GM03348 (cell line): ENCODE measurements at places on chromosomes 2 and 18.

DNA sequence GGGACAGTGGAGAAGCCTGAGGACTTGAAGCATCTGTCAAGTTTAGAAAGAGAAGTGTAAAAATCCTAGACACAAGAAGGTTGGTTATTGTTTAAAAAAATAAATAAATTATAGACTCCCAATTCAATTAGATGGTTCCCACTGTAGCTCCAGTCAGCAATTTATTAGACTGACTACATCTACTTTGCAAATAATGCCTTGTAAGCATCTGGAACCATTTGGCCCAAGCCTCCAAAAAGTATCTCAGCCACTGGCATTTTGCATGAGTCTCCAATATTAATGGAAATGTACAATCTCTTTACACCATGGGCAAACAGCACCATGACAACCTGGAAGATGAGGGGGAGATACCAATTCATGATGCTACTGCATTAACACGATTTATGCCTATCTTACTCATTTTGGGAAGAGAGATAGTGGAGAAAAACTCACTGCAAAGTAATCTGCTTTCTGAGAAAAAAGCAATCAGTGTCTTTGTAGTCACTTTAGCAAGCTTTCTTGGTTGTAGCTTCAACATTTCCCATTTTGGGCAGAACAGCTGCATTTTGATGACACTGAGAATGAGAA, 2.8 kb downstream of the NYAP2 start:
- no peak for DNase-seq

DNA sequence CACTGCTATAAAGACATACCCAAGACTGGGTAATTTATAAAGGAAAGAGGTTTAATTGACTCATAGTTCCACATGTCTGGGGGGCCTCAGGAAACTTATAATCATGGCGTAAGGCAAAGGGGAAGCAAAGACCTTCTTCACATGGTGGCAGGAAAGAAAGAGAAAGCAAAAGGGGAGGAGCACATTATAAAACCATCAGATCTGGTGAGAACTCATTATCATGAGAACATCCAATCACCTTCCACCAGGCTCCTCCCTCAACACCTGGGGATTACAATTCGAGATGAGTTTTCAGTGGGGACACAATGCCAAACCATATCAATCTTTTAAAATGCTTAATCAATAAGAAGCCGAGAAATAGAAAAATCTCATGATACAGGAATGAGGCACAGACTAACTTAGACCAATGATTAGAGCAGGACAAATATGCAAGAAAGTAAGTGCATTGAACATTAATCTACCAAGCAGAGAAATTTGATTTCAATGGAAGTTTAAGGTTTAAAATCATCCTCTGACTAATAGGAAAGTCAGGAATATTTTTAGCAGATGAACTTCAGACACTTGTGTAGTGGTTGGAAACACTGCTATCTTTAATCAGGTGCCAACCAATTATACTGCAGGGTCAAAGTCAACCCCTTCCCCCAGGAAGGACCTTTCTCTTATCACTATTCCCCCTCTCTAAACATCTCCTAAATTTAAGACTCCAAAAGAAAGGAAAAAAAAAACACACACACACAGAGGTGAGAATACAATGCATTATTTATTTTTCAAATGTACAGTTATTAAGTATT, 259.2 kb downstream of the IRS1 start:
- no peak for DNase-seq

DNA sequence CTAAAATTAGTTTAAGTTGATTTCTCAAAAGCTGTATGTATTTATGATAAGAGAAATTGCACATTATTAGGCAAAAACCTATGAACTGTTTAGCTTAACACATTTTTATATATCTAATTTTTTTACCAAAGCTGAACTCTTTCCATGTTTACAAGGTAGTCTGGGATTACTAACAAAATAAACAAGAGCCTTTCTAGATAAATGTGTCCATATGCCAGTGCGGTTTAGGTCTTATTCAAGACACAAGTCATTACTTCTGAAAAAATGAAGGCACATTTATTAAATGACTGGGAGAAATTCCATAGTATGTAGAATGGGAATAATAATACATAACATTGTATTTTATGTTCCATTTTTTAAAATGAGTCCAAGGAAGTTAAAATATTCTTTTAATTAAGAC, 82.0 kb downstream of the DPP4 start:
- no peak for DNase-seq

DNA sequence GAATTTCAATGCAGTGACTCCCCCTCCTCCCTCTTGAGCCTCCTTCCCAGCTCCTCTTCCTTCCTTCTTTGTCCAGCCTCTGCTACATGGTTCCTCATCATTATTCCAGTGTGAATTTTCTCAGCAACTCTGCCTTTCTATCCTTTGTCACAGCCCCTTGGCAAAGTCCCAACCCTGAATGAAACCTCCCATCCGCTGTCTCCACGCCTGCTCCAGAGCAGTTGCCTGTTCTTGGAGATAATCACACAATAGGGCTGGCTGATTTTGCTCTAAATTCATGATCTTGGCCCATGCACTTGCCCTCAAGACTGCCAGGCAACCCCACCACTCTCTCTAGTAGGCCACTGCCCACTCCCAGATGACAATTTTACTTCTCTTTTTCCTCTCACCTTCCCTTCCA, 61.4 kb downstream of the BCL2L11 start:
- DNase-seq, result no peak

- peak; percentile 20 for DNase-seq
These were observed 253.3 kb downstream of the EXOC6B start for GRCh38 chr2:72572501-72572900.

DNA sequence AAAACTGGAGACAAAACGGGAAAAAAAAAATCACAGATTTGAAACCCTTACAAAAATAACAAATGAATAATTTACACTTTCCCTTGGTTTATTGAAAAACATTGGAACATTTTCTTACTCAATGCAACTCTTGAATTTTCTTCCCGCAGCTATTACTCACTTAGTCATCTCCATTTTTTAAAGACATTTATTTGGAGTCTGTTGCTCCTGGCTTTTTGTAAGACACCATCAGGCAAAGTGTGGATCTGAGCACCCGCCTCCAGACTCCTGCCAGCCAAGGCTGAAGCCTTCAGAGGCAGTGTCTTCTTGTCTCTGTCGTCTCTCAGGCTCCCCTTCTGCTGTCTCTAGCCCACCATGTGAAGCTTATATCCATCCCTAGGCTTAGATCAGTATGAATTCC, 46.2 kb downstream of the TRIB2 start:
- peak; percentile 69 for DNase-seq

DNA sequence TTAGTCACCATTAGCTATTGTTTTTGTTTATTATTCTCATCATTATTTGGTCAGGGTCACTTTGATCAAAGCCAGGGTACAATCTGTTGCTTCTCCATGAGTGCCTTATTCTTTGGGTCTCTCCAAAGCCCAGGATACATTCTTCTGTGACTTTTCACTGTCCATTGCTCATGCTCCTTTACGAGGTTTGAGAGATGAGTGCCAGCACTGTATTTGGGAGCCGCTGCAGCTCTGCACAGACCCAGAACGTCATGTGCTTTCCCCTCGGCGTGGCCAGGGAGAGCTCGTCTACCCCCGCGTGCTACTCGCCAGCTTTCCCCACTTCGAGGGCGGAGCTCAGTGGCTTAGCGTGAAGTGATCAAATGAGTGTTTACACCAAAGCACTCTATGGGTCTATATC, 123.7 kb downstream of the COL6A3 start:
- peak; percentile 74 for DNase-seq

DNA sequence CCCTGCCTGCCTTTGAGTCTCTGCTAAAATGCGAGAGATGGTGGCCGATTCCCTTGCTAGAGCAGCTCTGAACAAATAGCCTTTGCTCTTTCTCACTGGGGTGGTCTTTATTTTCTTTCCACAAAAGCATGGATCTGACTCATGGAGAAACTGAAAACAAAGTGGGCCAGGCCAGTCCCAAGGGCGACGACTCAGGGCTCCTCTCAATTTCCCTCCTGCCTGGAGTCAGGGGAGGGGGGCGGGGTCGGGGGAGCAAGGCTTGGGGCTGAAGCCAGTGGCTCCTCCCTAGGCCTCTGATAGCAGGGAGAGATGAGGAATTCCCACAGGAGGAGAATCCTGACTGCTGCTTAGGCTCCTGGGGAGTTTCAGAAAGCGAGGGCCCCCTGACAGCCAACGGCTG, 17.1 kb upstream of the IL1R2 start:
- no peak for DNase-seq

GRCh38 chr2:210559182-210559581, 2.8 kb downstream of the CPS1 start:
- DNase-seq, result no peak

GRCh38 chr2:20479835-20480234, 33.0 kb downstream of the RHOB start:
- DNase-seq, result no peak

DNA sequence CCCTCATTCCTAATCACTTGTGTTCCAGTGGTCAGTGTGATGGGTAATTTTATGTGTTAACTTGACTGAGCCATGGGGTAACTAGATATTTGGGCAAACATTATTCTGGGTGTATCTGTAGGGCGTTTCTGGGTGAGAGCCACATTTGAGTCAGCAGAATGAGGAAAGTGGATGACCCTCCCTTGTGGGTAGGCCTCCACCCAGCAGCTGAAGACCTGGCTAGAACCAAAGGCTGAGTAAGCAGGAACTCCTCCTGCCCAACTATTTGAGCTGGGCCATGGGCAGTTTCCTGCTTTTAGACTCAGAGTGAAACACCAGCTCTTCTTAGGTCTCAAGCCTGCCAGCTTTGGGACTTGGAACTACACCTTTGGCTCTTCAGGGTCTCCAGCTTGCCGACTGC, 141.8 kb downstream of the ACKR3 start:
- peak; percentile 80 for DNase-seq

DNA sequence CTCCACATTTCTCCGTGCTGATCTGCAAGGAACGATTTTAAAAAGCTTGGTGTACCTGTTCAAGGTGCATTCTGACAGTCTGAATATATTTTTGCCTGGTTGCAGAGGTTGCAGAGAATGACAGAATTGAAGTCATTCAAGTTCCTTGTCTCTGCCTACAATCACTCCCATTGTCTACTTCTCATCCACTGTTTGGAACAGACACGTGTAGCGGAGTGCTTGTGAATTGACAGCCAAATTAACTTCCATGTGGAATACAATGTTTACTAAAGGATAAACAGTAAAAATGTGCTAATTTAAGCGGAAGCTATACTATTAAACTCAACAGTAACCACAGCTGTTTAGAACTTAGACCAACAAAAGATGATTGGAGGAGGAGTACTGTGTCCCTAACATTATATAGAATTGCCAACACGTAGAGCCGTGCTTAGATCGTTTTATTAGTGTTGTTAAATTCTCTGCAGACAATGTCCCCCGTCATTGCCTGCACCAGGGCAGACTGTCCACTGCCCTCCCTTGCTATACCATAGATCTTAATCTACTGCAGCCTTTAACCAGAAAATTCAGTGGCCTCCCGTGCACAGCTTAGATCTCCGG, 87.3 kb upstream of the ZCCHC2 start:
- no peak for DNase-seq

- peak; percentile 9 for DNase-seq
These were observed 36.0 kb downstream of the PHLPP1 start for GRCh38 chr18:62751341-62751821.

DNA sequence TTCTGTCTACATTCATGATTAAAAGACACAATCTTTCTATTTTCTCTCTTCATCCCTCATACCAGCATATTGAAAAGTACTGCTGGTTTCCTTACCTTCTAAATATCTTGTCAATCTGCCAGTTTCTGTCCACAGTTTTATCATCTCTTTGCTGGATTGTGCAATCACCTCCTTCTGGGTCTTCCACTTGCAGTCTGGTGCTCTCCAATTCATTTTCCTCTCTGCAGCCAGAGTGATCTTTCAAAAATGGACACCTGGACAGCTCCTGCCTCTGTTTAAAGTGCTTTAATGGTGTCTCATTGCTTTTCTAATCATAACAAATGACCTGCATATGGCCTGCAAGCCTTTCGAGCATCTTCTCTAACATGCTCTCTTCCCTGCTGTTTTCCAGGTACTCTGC, 94.0 kb downstream of the C1QL2 start:
- DNase-seq, result no peak

DNA sequence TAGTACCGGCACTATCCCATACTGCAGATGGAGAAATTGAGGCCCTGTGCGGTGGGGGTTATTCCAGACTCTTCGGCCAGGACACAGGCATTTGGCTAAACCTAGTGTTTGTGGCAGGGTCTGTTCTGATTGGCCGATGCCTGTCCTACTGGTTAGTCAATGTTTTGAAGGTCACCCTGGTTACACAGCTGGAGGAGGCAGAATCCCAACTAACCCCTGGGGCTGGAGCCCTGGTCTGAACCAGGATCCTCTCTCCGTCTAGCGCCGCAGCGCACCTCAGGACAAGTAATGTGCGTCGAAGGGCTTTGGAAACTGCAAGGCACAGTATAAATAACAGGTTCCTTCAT, 19.4 kb downstream of the TEX44 start:
- DNase-seq, result peak; percentile 79

GRCh38 chr2:219003267-219003634, 10.0 kb upstream of the CRYBA2 start:
- peak; percentile 50 for DNase-seq

DNA sequence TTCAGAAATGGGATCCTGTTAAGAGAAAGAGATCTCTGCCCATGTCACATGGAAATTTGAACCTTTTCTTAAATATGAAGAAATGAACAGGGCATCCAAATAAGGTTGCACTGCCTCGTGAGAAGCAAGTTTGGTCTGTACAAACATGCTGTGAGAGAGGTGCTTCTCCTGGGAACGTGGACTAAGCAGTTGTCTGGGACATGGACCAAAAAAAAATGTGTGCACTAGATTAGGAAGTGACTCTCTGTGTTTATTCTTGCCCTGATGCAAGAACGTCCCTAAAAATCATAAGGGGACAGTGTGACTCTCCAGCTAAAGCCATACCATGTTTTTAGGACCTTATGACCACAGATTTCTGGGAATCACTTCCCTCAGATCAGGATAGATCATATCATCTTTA, 23.7 kb upstream of the GCG start:
- no peak for DNase-seq

- DNase-seq, result no peak
These were observed 31.9 kb downstream of the SPAG16 start for GRCh38 chr2:213316001-213316735.

DNA sequence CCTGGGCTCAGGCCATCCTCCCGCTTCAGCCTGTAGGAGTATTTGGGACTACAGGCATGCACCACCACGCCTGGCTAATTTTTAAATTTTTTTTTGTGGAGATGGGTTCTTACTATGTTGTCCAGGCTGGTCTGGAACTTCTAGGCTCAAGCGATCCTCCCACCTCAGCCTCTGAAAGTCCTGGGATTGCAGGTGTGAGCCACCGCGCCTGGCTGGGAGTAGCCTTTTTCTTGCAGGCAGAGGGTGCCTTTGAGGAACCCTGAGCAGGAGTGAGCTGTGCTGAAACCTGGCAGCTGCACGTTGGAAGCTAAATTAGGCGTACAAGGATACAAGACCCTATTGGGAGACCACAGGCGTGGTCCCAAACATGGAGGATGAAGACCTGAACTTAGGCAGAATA, 8.0 kb downstream of the CTDSP1 start:
- DNase-seq, result no peak

GRCh38 chr2:12721566-12722446, 5.1 kb downstream of the TRIB2 start:
- DNase-seq, result peak; percentile 39

- no peak for DNase-seq
These were observed 807.0 kb downstream of the SLC4A3 start for GRCh38 chr2:220434385-220434784.
